AG09309 (cell line): ENCODE measurements at places on chromosomes 5 and 9.

DNA sequence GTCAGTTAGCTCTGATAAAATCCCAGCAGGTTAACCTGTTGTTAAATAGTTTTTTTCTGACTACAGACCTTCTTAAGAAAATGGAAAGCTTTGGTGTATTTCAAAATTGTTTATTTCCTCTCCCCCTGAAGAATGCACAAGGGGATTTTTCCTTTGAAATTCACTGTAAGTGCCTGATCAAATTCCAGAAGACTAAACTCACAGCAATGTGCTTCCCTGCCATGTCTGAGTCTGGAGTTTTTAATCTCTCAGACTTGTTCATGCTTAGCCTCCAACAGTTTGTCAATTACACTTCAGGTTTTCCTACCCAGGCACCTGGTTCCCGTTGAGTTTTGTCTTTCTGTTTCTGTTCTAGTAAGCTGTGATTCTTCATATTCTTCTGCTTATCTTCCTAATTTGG, 961.6 kb upstream of the CDH18 start:
- no peak for DNase-seq

DNA sequence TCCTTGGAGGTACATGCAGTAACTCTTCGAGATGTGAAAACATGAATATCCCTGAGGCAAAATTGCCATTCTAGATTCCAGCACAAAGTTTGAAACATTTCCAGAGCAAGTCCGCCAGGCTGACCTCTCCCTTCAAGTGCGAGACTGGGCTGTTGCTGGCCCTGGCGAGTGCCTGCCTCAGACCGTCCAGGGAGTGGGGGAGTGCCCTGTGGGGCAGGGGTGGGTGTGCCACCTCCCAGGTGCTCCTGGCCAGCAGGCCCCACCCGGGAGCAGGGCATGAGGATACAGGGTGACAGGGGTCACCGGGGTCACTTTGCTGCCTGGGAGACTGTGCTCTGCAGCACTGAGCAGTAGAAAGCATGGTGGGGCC, 199.9 kb downstream of the AOPEP start:
- no peak for DNase-seq

- DNase-seq = no peak
These were observed 208.6 kb upstream of the GDNF start for GRCh38 chr5:38048400-38048799.

DNA sequence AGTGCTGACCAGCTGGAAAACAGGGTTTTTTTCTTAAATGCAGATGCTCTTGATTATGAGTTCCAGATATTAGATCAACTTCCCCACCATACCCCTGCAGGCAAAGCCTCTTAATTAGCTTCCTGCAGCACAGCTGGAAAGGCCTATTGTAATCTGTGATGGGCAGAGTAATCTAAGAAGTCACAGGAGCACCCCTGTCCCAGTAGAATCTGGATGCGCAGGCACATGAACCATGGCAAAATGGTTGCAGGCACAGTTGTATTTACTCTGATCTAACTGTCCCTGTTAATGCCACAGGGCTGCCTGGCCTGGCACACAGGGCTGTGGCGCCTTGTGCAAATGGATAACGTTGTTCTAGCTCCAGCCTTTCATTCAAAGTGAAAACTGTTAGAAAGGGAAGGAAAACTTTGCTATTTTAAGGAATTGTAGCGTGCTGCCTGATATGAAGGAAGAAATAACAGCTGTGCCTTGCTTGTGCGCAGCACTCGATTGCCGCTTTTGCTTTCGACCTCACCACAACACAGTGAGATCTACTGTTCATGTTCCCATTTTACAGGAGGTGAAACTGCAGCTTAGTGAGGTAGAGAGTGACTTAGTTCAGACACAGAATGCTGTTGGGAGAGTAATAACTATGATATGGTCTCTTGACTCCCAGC, 2.3 kb downstream of the TGFBI start:
- DNase-seq = no peak

DNA sequence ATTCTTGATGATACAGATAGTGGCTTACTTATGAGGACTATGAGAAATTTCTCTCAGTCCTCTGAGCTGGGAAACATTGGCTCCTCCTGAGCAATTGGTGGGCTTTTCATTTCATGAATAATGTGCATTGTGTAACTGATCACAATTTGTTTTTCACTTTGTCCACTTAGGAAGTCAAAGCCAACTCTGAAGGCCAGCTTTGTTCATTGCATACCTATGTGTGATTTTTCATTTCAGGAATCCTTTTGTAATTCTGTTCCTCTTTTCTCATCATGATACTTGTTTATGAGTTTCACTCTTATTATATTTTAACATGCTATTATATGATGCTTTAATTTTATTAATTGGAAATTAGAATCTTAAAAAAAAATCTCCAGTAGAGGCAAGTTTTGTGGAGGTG, 483.0 kb downstream of the EBF1 start:
- no peak for DNase-seq

DNA sequence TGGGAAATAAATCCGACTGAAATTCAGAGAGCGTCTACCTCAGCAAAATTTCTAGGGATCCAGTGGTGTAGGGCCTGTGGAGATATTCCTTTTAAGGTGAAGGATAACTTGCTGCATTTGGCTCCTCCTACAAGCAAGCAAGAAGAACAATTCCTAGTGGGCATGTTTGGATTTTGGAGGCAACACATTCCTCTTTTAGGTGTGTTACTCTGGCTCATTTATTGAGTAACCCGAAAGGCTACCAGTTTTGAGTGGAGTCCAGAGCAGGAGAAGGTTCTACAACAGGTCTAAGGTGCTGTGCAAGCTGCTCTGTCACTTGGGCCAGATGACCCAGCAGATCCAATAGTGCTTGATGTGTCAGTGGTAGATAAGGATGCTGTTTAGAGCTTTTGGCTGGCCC, 862.4 kb upstream of the CDH9 start:
- no peak for DNase-seq

- DNase-seq = no peak
These were observed 1863.1 kb upstream of the WWC1 start for GRCh38 chr5:166428264-166428803.
